Fibroblast of the aortic adventitia (primary cell): ENCODE measurements at places on chromosomes 12 and 14. TPM values are rescaled to one million over a fixed set of nuclear protein-coding genes. Genes with fewer than 3 reads are reported as not detected.

DNA sequence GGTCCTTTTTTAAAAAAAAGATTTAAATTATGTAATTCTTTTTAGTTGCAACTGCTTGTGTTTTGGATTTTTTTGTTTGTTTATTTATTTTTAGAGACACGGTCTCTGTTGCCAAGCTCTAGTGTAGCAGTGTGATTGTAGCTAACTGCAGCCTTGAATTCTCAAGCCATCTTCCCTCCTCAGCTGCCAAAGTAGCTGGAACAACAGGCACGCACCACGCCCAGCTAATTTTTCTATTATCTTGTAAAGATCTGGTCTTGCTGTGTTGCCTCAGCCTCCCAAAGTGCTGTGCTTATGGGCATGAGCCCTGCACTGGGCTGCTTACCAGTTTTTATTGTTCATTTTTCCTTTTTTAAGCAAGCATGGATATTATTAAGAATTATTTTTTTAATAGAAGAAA is 10.6 kb upstream of the ART4 start:
- peak; percentile 45 for DNase-seq

- no peak for DNase-seq
Measured at GRCh38 chr14:43894534-43894933, 612.5 kb downstream of the FSCB start.

- DNase-seq: no peak
Measured at GRCh38 chr12:87985069-87985675, 44.0 kb downstream of the C12orf50 start.

- DNase-seq: no peak
Measured at GRCh38 chr14:74549588-74549987, 56.0 kb downstream of the ISCA2 start.

GRCh38 chr12:32895688-32896431 is 717 bp downstream of the PKP2 start:
- DNase-seq: no peak

Gene PRR4
- total RNA-seq: 3.4 and 7.1 TPM in 2 replicates

Gene ANO4
- 0.18 and 1.6 TPM in 2 replicates for total RNA-seq

- no peak for DNase-seq
Measured at GRCh38 chr12:98587084-98587483, 6.4 kb upstream of the SLC25A3 start.

Gene SYCP3
- total RNA-seq: 0.18 and 0.82 TPM in 2 replicates

- DNase-seq: no peak
Measured at GRCh38 chr14:24206260-24207103, 986 bp downstream of the TSSK4 start.

GRCh38 chr14:82449926-82450468 is 916.3 kb upstream of the SEL1L start:
- DNase-seq: no peak

GRCh38 chr14:98766818-98767217 is 505.2 kb downstream of the BCL11B start:
- no peak for DNase-seq

DNA sequence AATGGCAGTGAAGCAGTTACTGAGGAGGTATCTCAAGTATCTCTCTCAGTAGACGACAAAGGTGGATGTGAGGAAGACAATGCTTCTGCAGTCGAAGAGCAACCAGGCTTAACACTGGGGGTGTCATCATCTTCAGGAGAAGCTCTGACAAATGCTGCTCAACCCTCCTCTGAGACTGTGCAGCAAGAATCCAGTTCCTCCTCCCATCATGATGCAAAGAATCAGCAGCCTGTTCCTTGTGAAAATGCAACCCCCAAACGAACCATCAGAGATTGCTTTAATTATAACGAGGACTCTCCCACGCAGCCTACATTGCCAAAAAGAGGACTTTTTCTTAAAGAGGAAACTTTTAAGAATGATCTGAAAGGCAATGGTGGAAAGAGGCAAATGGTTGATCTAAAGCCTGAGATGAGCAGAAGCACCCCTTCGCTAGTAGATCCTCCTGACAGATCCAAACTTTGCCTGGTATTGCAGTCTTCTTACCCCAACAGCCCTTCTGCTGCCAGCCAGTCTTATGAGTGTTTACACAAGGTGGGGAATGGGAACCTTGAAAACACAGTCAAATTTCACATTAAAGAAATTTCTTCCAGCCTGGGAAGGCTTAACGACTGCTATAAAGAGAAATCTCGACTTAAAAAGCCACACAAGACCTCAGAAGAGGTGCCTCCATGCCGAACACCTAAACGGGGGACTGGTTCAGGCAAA is 216.6 kb downstream of the AKAP6 start:
- no peak for DNase-seq

- DNase-seq: no peak
Measured at GRCh38 chr12:50739611-50740010, 24.3 kb upstream of the ATF1 start.
